ENCODE measurements at places on chromosomes 12 and 14.
A peak's percentile ranks its signal among the peaks of the same experiment; 100 is the strongest.

- DNase-seq = no peak
Measured at GRCh38 chr12:89889062-89889461, 180.4 kb upstream of the ATP2B1 start.

- no peak for DNase-seq
Measured at GRCh38 chr12:81297601-81298000, 219.7 kb downstream of the ACSS3 start.

DNA sequence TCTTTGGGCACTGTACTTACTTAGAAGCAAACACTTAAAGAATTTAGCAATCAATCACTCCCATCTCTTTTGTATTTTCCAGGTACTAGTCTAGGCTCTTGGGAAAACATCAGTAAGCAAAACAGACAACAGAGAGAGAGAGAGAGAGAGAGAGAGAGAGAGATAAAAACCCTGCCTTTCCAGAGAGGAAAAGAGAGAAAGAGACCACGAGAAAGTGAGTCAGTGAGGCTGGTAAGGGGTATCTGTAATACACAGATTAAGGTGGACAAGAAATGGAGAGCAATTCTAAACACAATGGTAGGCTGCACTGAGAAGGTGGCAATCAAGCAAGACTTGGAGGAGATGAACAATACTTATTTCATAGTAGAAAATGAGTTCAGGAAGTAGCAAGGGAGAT is 119.9 kb upstream of the OVCH1 start:
- no peak for DNase-seq

- no peak for DNase-seq
Measured at GRCh38 chr14:104101651-104102281, 16.3 kb downstream of the ASPG start.

GRCh38 chr14:74346341-74346740 is 1.9 kb upstream of the VRTN start:
- no peak for DNase-seq

DNA sequence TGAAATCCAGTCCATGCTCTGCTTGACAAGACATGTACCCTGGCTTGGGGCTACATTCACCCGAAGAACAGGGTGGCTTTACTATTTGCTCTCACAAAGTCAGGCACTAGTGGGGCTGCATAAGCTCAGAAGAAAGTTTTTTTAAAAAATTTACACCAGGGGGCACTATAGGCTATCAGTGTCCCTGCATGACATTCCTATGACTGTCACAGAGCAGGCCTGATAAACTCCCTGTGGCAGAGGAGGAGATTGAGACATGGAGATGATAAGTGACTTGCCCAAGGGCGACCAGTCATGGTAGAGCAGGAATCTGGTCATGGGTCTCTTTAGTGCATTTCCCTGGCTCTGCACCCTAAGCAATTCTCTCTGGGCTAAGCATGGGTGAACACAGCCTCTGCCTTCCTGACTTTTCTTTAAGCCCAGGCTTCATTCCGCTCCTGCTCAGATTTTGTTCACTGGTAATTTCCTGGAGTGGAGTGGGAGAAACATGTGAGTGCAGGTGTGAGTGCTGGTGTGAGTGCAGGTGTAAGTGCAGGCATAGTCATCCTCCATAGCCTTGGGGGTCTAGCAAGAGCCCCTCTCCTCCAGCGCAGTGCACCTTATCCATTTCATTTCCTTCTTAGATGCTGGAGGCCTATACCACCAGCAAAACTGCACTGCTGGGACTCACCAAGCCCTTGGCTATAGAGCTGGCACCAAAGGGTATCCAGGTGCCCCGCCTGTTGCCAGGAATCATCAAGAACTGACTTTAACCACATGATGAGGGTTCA is 91.6 kb downstream of the DHRS2 start:
- no peak for DNase-seq

GRCh38 chr12:132777614-132778013 is 16.0 kb upstream of the ANKLE2 start:
- DNase-seq = no peak

- peak; percentile 2 for DNase-seq
Measured at GRCh38 chr12:104877103-104877705, 80.9 kb downstream of the SLC41A2 start.

- no peak for DNase-seq
Measured at GRCh38 chr12:58395470-58395869, 454.1 kb downstream of the ATP23 start.

DNA sequence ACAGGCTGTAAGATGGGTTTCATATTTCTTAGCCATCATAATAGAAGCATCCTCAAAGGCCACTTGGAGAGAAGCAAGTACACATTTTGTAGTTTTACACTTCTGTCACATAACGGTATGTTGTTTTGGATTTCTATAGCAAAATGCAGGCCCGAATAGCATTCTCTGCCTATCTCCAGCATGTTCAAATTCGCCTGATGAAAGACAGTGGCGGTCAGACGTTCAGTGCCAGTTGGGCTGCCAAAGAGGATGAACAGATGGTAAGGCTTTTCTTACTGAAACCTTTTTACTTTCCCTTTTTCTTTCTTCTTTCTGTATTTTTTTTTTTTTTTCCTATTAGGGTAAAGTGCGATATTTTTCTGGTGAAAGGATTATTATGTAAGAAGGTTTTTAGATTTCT is 110.5 kb downstream of the TTLL5 start:
- DNase-seq = no peak

- DNase-seq = no peak
Measured at GRCh38 chr14:98014851-98015615, 1217.9 kb downstream of the VRK1 start.

DNA sequence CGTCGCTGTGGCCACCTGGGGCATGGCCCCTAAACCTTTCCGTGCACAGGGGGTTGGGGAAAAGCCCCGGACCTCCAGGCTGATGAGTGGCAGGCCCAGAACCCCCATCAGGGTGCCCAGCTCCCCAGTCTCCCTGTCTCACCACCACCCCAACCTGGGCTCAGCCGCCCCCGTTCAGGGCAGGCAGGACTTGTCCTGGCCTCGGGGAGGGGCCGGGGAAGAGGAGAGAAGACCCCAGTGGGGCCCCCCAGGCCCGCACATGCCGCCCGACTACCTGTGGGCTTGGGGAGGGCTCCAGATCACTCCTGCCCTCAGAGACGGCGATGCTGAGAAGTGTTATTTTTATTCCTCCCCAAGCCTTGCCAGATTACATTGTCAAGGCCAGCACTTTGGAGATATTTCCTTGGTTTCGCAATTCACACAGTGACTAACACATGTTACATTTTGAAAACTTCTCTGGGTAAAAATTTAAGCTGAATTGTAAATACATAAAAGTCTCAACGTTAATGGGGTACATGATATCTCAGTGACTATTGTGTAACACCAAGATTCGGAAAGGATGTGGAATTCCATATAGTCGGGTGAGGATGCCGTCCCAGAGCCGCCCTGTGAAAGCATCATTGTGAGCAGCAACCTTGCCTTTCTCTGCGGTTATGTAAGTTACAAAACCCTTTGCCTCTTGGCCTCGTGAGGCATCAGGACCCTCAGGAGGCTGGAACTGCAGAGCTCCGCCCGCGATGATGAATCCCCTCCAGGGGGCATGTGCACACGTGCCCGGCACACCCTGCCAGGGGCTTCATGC is 85.6 kb upstream of the DIO3 start:
- DNase-seq = no peak

DNA sequence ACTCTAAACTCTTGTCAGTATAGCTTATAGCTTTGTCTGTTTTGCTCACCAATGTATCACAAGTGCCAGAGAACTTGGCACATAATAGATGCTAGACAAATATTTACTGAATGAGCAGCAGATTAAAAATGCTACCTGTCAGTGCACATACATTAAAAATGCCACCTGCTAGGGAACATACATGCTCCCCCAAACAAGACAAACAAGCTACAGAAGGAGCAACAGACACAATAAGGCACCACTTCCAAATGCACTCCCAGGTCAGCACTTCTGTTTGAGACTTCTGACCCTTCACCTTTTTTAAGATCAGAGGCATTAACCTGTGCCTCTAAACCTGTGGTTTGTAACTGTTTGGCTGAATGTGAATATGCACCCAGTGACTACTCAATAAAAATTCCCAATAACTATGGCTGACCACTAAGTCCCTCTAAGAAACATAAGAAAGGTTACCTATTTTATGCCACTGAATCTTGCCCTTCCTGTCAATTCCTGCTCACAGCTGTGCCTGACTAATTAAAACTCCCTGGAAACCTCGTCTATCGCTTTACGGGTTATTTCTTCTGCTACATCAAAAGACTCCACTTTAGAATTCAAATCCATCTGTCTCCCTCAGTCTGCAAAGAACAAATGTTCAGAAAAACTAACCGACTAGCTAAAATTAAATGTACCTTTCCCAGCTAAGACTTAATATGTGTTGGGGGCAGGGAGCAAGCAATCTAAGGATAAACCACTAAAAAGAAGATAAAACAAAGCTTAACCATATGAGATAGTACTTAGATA is 41.0 kb downstream of the HECTD4 start:
- DNase-seq = no peak

- DNase-seq = no peak
Measured at GRCh38 chr12:63949902-63950301, 105.4 kb downstream of the SRGAP1 start.

DNA sequence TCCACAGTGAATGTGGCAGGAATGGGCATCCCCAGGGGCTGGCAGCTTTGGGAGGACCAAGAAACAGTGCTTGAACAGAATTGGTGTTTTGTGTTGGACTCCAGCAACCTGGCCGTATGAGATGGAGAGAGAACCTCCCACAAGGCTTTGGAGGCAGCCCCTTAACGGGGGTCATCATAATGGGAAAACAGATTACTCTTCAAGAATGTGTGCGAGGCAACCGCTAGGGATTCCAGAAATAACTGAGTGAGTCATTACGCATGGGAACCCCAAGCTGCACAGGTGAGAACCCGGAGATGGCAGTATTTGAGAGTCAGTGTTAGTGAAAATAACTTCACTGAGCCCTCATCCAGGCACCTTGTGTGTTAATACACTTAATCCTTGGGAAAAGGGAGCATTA is 567.8 kb upstream of the TBX3 start:
- no peak for DNase-seq

GRCh38 chr14:83826838-83827237 is 1703.1 kb upstream of the FLRT2 start:
- DNase-seq = no peak

GRCh38 chr12:24561411-24561871 is 387.5 kb downstream of the BCAT1 start:
- no peak for DNase-seq

DNA sequence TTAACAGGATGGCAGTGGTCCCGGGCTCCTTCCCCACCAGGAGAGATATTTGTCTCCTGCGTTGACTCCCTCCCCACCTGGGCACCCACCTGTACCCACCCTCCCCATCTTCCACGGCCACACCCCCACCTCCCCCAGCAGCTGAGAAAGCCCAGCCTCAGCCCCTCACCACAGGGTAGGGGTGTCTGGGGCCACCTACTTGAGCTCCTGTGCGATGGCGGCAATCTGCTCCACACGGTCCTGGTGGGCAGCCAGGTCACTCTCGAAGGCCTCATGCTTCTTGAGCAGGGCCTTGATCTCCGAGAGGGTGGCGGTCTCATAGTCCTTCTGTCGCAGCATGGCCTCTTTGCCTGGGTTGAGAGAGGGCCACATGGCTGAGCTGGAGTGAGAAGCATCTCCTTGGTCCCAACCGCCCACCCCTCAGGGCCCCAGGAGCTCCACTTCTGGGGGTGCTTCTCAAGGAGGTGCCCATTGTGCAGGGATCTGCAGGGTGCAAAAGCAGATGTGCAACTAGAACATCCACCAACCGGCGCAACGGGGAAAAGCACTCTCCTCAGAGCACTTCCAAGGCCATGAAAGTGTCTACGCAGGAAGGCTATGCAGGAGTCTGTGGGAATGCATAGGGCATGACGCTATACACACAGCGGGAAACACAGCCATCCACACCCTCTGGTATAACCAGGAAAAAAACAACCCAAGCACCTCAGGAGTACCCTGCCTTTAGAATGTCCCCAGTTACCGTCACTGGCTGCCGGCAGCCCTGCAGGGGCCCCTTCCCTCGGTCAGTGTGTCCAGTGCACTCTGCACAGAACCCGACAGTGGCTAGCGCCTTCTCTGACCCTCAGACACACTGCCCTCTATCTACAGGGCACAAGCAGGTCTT is 92.6 kb upstream of the ZFP36L1 start:
- no peak for DNase-seq

GRCh38 chr14:53894456-53894855 is 62.2 kb downstream of the BMP4 start:
- no peak for DNase-seq

DNA sequence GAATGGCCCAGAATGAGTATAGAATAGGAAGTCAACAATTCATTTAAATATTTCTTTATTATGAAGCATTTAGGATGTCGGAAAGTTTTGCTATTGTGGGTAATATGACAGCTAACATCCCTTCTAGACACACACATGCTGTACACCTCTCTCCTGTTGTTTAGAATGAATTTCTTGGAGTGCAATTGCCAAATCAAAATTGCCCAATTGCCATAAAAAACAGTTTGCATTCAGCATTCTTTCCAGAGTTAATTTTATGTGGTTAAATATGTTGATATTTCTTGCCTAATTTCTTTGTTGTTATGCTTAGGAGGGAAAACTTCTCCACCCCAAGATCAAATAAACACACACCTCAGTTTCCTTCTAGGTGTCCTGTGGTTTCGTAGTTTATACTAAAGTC is 16.9 kb upstream of the SMCO2 start:
- no peak for DNase-seq

DNA sequence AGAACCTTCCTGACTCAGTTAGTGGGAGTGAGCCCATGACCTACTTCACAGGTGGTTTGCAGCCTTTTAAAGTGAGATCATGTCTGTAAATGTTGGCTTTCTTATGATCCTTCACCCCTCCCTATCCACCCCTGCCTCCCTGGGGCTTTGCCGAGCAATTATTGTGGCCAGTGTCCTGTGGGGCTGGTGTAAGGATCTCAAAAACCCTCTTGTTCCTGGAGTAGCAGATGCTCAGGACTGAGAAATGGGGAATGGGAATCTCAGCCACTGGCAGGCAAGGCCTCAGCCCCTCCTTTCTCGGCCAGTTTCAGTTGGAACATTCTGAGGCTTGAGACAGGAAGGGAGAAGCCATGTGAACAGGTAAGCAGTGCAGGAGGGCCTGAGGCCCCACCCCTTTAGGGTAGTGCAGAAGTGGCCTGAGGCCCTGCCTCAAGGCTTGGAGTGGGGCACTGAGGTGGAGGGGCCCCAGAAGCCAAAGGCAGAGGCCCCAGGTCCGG is 53.8 kb downstream of the PLEKHG3 start:
- DNase-seq = no peak

DNA sequence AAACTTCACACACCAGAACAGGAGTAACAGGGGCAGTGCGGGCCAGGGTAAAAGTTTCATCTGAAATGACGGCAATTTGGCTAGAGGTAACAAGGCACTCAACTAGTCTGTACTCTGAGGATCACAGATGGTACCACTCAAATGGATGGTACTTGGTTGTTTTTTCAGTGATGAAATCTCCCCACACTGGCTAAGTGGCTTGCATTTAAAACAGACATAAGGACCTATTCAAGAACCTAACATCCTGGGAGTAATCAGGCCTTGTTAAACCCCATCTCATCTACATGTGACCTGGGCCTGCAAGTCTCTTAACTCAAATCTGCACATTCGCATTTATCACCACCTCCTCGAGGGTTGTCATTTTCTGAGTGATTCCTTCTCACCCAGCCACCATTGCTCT is 90.8 kb downstream of the PRKAB1 start:
- no peak for DNase-seq
